ENCODE measurements at places on chromosomes 3 and 15.

DNA sequence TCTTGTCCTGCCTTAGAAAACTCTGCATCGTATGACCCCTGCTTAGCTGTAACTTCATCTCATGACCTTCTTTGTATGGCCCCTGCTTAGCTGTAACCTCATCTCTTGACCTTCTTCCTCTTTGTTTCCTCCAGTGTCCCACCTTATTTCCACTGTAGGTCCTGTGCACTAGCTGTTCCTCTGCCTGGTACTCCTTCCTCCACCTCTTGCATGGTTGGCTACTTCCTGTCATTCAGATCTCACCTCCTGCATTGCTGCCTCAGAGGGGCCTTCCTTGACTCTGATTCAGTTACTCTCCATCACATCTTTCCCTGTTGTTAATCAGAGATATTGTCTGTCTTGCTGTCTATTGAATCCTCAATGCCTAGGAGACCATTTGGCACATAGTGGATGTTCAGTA lies 63.2 kb downstream of the PDE8A start:
- no peak for DNase-seq

DNA sequence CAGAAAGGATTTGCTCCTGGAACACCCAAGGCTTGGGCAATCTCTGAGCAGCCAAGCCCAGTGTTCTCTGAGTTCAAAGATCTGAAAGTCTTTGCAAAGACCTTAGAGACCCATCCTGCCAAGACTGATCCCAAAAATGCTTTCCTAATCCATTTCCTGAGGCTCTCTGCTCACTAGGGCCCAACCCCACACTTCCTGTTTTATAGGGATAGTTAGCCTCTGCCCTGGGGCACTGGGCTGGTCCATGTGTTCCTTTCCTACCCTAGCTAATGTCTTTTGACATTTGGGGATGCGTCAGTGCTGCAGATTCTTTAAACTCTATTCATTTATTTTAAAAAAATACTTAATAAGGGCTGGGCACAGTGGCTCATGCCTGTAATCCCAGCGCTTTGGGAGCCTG lies 372.7 kb downstream of the ROBO2 start:
- no peak for DNase-seq

DNA sequence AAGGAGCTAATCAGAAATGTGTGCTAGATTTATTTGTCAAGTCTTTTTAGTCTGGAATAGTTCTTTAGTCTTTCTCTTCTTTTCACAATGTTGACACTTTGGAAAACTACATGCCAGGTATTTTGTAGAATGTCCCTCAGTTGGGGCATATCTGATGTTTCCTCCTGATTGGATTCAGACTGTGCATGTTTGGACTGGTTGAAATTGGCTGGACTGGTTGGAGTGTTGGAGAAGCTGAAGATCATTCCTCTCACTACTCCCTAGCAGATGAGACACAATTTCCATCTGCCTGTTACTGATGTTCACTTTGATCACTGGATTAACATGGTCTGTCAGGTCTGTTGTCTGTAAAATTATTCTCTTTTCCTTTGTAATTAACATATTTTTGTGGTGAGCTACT lies 3.7 kb downstream of the NME9 start:
- DNase-seq, result no peak

DNA sequence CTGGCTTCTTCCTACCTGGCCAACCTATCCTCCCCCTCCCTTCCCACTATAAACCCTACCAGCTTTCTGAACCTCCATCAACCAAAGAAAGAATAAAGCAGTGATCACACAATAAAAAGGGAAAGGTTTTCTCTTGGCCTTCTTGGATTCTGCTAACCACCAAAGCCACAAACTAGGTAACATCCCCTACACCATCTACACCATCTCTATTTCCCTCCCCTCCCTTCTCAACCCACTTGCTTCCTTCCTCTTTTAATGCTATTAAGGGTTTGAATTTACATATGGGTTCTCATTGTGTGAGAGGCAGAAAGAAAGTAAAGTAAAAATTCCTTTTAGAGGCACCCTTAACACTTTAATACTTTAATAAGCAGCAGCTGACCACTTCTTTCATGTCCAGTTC lies 25.8 kb upstream of the RSL24D1 start:
- no peak for DNase-seq

DNA sequence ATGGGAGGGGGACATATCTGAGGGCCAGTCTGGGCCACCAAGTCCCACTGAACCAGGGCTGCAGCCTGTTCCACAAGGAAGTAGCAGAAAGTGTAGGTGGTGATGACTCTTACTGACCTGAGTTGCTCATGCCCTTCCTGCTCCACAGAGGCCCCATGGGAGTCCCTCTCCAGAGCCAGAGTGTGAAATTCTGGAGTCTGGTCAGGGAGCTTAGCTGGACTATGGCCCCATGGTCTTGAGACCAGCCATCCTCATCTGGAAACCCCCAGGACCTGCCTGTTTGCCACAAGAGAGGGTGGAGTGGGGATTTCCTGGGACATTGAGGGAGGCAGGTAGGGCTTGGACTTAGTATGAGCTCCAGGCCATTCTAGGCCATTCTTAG lies 3.0 kb downstream of the SPINT1 start:
- DNase-seq, result no peak

- DNase-seq, result no peak
Measured at GRCh38 chr3:56622381-56622780, 60.7 kb downstream of the TASOR start.

- DNase-seq, result no peak
Measured at GRCh38 chr3:197957790-197958133, 2.3 kb upstream of the LMLN start.

DNA sequence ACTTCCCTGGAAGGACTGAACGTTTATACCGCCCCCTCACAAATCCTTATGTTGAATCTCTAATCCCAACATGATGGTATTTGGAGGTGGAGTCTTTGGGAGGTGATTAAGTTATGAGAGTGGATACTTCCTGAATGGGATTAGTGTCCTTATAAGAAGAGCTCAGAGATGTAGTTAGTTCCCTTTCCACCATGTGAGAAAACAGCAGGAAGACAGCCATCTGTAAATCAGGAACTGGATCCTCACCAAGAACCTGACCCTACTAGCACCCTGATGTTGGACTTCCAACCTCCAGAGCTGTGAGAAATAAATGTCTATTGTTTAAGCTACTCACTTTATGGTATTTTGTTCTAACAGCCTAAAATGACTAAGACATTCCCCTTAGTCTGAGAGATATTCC lies 33.3 kb upstream of the SACM1L start:
- no peak for DNase-seq

DNA sequence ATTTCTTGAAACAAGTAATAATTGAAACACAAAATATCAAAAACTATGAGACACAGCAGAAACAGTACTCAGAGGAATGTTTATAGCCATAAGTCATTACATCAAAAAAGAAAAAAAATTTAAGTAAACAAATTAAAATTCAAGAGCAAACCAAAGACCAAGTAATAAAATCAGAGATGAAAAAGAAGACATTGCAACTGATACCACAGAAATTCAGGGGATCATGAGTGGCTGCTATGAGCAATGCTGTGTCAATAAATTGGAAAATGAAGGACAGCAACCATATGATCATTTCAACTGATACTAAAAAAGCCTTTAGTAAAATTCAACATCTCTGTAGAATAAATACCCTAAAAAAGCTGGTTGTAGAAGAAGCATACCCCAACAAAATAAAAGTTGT lies 644.1 kb upstream of the BCHE start:
- DNase-seq, result no peak

- no peak for DNase-seq
Measured at GRCh38 chr3:36792342-36792741, 28.0 kb upstream of the DCLK3 start.

DNA sequence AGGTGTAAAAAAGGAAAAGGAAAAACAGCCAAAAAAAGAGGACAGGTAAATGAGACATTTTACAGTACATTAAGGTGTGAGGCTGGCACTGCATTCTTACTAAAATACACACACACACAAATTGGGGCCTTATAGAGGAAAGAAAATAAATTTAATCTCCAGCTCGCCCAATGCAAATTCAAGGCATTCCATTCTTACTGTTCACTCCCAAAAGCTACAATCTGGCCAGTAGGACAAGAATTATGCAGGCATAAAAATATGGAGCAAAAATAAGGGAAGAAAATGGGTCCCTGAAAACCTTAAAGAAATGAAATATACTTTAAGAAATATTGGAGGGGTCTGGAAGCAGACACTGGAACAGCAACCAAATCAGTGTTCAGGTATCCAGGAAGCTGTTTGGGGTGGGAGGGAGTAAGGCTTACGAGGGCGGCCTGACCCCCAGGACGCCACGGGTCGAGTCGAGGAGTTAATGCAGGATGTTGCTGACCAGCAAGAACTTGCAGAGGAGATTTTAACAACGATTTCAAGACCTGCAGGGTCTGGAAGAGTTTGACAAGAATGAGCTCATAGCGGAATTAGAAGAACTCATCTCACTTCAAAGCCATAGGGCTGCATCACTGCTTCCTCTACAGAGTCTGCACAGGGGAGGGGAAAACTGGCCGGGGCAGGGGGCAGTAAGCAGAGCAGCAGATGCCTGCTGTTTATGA lies 245.5 kb downstream of the TBL1XR1 start:
- DNase-seq, result no peak

DNA sequence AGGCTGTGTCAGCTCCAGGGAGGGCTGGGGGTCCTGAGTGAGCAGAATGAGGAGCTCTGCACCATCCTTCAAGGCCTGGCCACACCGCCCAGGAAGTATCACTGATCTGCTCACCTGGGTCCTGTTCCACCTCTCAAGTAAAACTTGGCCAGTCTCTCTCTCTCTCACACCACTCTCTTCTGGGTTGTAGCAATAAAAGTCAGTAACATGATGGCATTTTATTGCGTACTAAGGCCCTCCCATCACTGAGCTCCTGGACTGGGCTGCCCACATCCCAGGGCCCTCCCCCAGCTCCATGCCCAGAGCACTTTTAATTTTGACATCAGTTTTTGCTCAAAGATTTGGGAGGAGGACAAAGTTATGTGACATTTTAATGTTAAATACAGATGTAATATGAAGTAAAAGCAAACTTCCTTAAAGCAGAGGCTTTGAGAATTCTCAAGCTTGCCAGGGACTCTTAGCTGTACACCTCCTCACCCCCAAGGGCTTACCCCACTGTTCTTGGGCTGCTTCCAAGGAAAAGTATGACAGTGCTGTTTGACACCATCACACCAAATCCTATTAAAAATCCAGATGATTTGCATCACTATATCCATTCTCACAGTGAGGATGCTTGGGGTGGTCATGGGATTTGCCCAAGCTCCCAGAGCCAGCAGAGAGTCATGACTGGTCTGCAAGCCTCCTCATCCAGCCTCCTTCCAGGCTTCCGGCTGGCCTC lies 105.1 kb upstream of the SLCO2A1 start:
- no peak for DNase-seq

GRCh38 chr3:8607234-8608040 lies 37.2 kb downstream of the SSUH2 start:
- no peak for DNase-seq

GRCh38 chr15:92899601-92899947 lies 550 bp upstream of the CHD2 start:
- DNase-seq, result no peak

DNA sequence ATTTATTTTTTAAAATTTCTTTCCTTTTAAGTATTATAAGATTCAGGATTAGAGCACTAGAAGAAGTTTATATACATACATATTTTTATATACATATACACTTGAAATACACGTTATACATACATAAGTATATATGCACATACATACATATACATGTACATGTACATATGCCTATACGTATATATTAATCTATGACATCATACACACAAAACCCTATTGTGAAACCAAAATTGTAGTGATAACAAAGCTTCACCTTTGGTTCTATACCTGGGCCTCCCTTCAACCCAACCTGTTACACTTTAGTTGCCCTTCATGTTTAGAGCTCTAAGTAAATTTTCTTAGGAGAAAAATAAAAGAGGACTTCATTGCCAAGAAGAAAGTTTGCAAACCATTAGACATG lies 17.0 kb downstream of the AADACL2 start:
- DNase-seq, result no peak

DNA sequence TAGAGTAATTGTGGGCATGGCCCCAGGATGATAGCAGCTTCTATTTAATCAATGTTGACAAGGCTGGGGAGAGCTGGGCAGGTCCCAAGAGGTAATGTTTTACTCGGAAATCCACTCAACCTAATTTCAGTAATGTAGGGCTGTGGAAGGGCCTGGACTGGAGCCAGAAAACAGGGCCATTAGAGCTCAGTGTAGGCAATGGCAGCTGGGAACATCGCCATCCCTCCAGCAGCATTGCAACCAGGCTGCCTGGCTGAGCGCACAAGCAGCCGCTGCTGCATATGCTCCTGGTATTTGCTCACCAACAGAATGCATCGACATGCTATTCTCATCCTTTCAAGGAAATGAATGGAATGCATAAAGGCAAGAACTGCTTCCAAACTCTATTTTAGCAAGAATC lies 90.0 kb downstream of the GAP43 start:
- no peak for DNase-seq

DNA sequence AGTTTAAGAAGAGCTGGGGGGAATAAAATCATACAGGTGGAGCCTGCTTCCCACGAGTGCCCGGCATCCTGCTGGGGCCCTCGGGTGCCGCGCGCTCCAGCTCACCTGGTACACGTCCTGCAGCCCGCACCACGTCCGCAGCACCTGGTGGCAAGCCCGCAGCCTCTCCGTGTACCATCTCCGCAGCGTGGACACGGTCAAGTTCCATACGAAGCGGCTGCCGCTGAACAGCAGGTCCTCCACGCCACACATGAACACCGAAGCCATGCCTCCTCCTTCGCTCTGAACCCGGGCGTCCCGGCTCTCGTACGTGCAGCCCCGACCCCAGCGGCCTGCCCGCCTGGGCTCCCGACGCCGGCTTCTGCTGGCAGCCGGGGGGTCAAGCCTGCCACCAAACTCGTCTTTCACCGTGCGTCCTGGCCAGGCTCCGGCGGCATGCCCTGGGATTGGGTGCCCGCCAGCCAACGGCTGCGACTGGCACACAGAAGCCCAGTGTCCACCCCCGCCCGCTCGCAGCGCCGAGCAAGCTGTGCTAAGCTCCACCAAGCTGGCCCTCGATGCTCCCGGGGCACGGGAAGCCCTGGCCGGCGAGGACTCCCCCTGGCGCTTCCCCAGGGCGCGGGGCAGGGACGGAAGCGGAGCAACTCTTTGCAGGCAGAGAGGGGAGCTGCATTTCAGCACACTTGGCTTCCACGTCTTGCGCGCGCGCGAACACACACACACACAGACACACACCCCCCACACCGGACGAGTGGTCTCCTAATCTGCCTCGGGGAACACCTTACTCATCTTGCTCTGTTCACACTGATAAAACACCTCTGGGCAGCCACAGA lies at the start of gene FRMD4B:
Gene FRMD4B, minus strand, starts transcription at position 366 of the 833 bp plus-strand sequence. Its CDS starts 99 bp downstream, at position 267.
- peak; percentile 16 for DNase-seq

DNA sequence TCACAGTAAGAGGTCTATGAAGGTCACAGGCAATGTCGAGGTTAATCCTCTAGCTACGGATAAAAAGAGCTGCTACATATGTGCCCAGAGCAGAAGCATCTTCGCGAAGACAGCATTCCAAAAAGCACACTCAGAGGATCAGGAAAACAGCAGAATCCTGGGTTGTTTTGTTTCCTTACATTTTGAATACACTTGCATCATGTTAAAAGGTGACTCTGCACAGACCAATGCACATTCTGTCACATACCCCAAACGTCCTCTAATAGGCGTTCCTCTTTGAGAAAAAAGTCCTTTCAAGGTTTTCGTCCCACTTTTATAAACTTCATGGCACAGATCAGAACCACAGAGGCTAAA lies 52.7 kb downstream of the VGLL4 start:
- DNase-seq, result no peak

Measured in cortex of kidney (tissue), 1 donor.